Stimulated activated CD4-positive, alpha-beta T cell treated with anti-CD3 and anti-CD28 coated beads, Interleukin-2, amount 100 ng/mL, for 24 hours (primary cell): ENCODE measurements at places on chromosomes 16 and 17.

GRCh38 chr16:50247123-50247905 lies 19.0 kb upstream of the ADCY7 start:
- DNase-seq, result no peak

DNA sequence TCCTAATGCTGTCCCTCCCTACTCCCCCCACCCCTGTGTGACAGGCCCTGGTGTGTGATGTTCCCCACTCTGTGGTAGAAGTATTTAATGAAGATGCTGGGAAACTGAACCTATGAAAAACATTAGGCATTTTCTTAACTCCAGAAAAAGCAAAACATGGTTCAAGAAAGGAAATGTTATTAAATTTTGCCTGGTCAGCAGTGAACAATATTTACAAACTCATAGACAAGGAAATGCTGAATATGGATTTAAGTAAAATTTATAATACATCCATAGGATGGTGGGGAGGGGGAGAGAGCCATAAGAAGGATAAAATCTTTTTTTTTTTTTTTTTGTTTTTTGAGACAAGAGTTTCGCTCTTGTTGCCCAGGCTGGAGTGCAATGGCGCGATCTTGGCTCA lies 10.8 kb upstream of the CRYBA1 start:
- DNase-seq, result no peak

DNA sequence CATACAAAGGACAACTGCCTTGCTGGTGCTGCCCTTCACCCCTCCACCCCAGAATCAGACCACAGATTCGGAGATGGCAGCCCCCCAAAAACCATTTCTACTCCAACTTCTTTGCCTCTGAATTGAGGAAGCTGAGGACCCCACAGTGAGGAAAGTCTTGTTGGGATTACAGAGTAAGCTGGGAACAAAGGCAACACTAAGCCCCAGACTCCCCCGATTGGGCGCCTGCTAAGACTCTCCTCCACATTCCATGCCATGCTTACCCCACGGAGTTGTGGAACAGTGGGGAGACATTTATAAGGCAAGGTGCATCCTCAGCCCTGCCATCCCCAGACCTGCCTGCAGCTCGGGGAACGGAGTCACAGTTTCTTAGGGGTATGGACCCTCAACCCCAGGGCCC lies 1.9 kb downstream of the GIT1 start:
- no peak for DNase-seq

GRCh38 chr17:37762666-37763065 lies 17.8 kb upstream of the HNF1B start:
- DNase-seq, result no peak

DNA sequence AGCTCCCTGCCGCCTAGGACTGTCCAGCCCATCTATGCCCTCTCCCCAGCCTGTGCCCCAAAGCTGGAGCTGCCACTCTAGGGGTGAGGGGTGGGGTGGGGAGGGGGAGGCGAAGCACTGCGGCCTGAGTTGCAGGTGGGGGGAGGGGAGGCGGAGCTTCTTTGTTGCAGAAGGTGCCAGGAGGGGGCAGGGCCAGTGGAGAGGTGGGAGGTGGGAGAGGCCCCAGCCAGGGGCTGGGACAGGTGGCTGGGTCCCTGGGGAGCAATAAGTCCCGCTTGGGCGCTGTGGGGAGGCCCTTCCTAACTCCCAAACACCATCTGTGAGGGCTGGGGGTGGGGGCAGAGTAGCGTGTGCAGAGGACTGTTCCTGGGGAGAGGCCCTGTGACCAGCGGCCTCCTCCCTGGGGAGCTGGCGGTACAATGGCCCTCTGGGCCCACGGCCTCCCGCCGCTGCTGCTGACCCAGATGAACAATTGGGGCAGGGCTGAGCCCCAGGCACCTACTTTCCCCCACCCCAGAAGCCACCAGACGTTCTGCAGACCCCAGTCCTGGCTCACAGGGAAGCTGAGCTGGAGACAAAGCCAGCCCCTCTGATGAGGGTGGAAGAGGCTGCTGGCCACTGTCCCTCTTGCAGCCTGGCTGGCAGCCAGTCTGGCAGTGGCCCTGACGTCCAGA lies 2.2 kb upstream of the NTN3 start:
- DNase-seq, result peak; percentile 17

DNA sequence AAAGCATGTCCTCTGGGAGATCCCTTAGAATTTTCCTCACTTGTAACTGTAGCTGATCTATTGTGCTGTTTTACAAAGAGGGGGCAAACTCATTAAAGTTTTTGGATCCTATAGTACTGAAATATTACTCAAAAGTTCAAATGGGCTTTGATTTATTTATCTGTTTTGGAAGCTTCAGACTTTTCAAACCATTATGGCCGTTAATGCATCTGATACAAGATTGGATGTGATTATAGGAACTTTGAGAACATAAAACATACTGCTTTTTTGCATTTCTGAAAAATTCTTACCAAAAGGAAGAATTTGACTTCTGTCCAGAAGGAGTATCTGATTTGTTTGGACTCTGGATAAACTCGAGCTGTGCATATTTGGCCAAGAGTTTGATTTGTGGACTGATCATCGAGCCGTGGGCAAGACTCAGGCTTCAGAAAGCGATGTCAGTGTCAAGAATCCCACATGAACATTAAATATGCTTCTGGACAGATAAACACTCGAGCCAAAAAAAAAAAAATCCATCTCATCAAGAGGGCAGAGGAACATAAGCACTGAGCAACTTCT lies 8.2 kb upstream of the MARCHF10 start:
- no peak for DNase-seq

DNA sequence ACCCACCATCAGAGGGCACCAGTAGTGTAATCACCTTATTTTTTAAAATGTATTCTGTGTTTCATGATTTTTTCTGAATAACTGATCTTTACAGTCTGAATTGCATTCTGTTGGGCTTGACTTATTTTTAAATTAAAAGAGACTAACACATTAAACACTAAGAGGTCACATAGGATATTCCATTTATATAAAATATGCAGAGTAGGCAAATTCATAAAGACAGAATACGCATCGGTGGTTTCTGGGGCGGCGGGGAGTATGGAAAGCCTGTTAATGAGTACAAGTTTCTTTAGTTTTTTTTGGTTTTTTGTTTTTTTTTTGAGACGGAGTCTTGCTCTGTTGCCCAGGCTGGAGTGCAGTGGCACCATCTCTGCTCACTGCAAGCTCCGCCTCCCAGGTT lies 366.3 kb downstream of the WWOX start:
- DNase-seq, result no peak

GRCh38 chr16:1651094-1651973 lies 26.7 kb upstream of the JPT2 start:
- no peak for DNase-seq

DNA sequence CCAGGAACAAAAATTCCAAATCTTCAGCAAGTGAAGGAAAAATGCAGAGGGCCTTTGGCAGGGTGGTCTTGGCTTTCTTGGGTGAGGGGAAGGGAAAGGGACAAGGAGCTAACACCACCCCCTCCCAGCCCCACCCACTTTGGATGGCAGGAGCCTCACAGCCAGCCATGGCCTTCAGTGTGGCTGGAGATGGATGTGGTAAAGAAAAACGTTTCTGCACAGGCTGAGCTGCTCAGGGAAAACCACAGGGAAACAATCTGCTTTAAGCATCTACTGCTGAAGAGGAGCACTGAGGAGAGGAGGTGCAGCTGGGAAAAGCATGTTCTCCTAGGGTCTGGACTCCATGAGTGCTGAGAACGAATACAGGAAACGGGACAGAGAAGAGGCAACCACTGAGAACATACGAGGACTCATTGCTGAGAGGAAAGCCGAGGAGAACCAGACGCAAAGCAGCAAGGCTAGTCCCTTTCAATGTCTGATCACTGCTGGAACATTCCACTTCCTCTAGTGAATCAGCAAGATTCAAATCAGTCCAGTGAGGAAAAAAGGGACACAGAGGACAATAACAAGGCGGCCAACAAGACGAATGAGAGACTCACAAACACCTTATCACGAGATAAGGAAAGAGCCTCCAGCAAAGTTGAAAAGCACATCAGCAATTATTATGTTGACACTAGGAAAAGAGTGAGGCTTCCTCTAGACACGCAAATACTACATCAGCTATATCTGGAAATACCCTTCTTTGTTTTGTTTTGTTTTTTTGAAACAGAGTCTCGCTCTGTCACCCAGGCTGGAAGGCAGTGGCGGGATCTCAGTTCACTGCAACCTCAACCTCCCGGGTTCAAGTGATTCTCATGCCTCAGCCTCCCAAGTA lies 41.7 kb downstream of the ZZEF1 start:
- DNase-seq, result no peak

DNA sequence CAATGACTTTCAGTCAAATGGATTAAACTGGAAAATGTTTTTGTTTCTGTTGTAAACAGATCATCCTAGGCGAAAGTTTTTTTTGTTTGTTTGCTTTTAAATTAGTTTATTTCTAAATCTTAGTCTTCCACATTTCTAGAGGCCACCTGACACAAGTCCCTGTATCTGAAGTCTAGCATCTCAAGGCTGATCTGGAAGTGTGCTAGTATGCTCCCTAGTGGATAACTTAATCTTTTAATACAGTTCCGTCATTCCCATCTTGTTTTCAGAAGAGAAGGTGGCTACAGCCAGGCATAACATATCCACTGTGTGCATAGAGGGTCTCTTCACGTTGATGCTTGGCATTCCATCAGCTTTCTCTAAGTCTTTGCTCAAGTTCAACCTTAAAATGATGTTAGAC lies 7.6 kb downstream of the IFT20 start:
- no peak for DNase-seq

DNA sequence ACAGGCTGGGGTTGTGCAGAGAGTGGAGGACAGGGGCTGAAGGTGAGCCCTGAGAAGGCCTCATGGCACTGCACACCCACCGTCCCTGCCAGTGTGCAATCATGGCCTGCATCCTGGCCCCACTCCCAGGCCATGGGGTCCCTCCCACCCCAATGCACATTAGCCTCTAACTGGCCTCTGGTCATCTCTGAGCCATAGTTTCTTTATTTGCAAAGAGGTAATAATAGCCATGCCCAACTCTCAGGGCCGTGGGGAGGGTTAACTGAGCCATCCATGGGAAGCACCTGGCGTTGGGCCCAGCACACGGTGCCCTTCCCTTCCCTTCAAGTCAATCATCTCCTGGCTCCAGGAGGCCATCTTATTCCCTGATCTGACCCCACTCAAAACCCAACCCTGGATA lies 10.8 kb upstream of the ITGA3 start:
- DNase-seq, result no peak

- DNase-seq, result no peak
Measured at GRCh38 chr17:1557355-1558095, 5.1 kb downstream of the PITPNA start.

GRCh38 chr17:36546418-36547093 lies 1.8 kb downstream of the GGNBP2 start:
- DNase-seq, result no peak

DNA sequence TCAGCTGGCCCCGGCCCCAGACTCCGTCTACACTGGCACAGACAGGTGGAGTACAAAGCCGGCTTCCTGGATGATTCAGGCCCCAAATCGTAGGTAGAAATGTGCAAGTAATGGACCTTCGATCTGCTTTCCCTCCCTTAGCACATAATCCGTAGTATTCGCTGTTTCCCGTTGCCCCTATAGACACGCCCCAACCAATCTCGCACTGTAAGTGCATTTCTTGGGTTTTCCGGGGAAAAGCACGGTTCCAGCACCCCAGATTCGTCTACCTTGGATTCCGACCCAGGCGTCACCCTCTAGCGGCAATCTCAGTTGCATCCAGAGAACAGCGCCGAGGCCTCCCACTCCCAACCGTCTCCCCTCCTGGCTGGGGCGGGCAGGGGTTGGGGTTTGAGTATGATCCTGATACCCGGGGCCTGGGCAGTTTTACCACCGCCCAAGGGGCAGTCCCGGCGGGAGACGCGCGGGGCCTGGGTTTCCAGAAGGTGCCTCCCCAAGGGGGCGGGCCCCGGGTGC lies 12.1 kb upstream of the FOXF1 start:
- no peak for DNase-seq

DNA sequence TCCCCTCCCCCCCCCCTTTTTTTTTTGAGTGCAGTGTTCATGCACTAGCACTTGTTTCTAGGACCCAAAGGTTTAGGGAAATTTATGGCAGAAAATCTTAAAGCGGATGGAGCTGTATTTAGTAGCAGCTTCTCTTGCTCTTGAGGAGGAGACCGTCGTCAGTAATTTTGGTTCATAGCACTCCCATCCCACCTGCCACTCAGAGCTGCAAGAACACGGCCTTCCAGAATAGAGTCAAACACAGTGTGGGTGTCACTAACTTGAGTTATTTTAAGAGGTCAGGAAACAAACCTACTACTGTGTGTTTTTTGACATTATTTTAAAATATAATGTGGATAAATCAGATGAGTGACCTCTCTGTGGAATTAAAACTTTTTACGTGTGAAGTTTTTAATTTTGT lies 37.3 kb downstream of the SEC14L1 start:
- DNase-seq, result no peak

DNA sequence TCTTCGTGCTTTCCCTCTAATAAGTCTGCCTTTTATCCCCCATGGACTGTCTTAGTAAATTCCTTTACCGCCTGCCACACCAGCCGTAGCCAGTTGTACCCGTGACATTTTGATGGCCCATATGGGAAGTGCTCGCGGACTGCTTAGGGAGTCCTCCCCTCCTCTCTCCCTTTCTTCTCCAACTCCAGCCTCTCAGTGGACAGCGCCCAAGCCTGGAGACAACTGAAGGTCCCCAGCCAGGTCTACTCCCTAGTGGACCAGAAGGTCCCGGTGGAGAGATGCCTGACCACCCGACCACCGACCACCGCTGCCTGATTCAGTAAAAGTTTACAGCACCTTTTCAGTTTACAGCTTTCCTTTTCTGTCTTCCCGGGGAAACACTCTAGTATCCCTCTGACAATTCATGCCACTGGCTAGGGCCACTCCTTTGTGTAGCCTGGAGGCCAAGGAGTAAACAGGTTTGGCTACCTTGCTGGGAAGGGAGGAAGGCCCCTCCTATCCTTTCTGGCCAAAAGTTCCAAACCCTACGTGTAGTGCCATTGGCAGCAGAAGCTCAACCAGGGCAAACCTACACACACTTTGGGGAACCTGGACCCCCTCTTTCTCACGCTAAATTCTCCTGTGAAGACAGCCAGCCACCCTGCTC lies 18.0 kb downstream of the CTRB2 start:
- DNase-seq, result no peak

DNA sequence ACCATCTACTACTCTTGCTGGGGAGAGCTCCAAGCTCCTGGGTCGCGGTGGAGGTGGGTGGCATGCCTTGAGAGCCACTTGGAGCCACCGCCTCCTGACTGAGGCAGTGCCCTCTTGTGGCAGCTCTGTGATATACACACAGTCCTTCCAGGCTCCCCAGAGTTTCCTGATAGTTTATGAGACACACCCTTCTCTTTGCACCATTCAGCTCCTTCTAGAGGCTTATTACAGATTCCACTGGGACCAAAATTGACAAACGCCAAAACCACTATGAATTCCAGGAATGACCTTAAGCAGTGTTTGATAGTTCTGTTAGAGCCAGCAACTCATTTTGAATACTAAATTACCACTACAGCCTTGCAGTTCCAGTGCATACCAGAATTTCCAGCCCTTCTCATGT lies 170.1 kb upstream of the CDH13 start:
- DNase-seq, result peak; percentile 54

DNA sequence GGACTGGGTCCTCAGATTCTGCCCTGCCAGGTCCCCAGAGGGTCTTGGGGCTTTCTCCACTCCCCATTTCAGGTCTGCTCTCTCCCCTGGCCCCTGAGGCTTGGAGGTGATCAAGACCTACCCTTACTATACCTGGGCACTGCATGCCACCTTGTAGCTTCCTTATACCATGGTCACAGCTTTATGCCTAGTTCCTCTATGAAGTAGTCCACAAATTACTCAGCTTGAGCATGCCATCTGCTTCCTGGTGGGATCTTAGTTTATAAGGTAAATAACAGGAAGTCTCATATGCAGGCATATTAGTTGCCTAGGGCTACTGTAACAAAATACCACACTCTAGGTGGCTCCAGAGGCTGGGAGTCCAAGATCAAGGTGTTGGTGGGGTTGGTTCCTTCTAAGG lies 11.0 kb upstream of the PMFBP1 start:
- no peak for DNase-seq

GRCh38 chr17:64230791-64231408 lies 32.2 kb downstream of the TEX2 start:
- DNase-seq, result no peak
